RWPE1 (cell line): ENCODE measurements at places on chromosomes 1 and 21.

- no peak for DNase-seq
These were observed 110.8 kb downstream of the MATN1 start for GRCh38 chr1:30612536-30613065.

DNA sequence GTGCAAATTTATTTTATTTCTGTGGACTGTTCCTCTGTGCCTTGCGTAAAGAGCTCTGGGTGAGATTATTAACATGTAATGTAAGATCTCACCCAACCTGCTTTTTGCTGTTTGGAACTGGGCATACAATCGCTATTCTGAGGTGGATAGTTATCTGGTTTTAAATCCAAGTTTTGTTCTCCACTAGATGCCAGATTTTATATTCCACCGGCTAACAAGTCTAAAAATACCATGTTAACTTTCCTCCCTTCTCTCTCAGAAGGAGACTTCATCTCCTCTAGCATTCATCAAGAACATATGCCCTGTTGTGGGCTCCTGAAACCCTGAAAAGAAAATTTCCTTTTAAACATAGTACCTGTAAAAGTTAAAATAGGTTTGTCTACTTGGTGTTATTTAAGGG, 56.4 kb downstream of the C1orf21 start:
- DNase-seq, result no peak

DNA sequence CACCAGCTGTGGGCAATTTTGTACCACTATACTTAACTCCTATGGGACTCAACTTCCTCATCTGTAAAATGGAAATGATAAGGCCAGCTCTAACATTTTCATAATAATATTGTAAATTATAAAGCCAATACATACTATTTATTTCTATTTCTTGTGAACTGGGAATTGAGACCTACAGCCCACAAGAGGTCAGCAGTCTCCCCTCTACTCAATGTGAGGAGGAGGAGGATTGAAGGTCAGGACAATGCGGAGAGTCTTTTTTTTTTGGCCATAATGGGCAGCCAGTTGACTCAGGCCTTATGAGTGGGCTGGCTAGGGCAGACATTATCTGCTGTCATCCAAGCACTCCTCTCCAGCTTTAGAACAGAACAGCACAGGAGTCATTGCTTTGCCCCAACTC, 90.5 kb downstream of the NUF2 start:
- no peak for DNase-seq

GRCh38 chr1:7218210-7218832, 433.1 kb downstream of the CAMTA1 start:
- peak; percentile 55 for DNase-seq

GRCh38 chr1:29275435-29275834, 39.1 kb downstream of the PTPRU start:
- no peak for DNase-seq

DNA sequence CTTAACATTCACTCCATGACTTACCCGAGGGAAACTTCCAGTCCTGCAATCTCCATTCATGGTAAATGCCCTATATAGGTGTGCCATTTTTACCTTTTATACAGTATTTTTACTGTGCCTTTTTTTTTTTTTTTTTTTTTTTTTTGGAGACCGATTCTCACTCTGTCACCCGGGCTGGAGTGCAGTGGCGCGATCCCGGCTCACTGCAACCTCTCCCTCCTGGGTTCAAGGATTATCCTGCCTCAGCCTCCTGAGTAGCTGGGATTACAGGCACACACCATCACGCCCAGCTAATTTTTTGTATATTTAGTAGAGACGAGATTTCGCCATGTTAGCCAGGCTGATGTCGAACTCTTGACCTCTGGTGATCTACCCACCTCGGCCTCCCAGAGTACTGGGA, 124.4 kb upstream of the PLPPR4 start:
- no peak for DNase-seq

DNA sequence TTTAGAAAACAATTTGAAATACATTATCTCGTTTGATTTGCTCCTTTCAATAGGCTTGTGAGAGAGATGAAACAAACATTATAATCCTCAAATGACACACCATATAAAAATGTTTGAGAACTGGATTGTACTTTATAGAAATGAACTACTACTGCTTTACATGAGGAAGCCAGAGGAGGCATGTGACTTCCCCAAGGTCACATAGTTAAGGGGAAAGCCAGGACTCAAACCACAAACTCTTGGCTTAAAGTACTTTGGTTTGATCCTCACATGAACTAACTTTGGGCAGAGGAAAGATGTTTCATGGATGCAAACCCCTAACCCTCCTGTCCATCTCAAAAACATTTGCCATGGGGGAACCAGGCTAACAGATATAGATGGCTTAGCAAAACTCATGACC, 4.7 kb downstream of the ARHGEF11 start:
- DNase-seq, result no peak

DNA sequence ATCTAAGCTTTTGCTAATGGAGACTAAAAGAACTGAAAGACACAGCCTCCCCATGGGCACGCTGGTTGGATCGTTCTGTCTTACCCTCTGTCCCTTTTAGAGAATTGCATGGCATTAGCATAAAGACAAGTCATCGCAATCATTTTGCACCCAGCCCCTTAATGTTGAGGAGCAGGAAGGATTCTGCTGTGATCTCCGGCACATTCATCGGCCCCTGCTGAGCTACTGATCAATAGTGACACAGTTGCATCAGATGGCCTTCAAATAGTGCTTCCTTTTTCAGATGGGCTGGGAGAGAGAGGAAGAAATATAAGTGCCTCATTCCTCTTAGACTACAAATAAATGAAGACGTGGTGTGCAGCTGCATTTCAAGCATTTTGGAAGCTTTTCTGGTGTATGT, 75.4 kb downstream of the NOS1AP start:
- no peak for DNase-seq

DNA sequence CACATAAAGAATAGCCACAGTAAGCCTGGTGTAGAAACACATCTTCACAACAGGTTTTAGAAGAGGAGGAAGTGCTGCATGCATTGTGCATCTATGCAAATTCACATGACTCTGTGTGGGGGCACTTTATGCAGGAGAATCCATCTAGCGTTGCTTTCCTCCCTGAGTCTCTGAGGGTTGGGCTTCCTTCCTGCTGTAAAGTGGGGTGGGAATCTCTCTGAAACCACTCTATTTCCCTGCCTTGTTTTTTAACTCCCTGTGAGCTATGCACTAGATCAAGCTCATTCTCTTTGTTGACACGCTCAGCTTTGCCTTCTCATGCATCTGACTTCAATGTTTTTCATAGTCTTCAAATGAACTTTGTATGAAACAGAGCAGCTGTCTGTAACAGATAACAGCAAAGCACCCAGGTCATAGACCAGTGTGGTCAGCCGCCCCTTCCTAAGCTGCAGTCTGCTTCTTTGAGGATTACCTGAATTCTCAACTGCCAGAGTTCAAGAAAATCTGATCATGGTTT, 102.7 kb upstream of the DPH5 start:
- no peak for DNase-seq
